Keratinocyte (primary cell): ENCODE measurements at places on chromosomes 12 and 14. TPM values are rescaled to one million over a fixed set of nuclear protein-coding genes. Genes with fewer than 3 reads are reported as not detected.
A peak's percentile ranks its signal among the peaks of the same experiment; 100 is the strongest.

GRCh38 chr12:92403210-92404175 lies 257.8 kb upstream of the BTG1 start:
- H3K4me3 ChIP-seq = no peak overlapping the region
- no peaks in the 10 kb centered on the region for H3K4me1 ChIP-seq
- no peaks in the 10 kb centered on the region for H3K36me3 ChIP-seq
- no peaks in the 10 kb centered on the region for H3K27me3 ChIP-seq
- DNase-seq = no peak
- H3K27ac ChIP-seq = no peak overlapping the region

DNA sequence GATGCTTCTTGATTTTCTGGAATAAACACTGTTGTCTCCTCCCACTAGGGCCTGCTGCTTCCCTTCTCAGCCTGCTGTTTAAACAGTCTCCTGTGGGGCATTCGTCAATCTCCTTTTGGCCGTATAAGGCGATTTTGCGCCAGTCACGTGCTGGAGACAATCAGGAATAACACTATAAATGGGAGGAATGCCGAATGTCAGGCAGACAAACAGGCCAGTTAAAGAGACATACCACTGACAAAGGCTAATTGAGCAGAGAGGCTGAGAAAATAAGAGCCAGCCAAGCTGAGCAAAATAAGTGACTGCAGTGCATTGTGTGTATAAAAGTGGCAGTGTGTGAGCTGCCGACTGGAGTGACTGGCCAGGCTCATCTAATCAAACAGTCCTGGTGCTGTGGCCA lies 23.3 kb downstream of the DMAC2L start:
- peaks cover 25% of the 10 kb centered on the region for H3K4me1 ChIP-seq
- no peak overlapping the region for H3K27ac ChIP-seq
- H3K36me3 ChIP-seq = peaks cover 2% of the 10 kb centered on the region
- H3K4me3 ChIP-seq = no peak overlapping the region

- peak; percentile 57 for DNase-seq
- H3K4me3 ChIP-seq = peak overlapping the region; percentile 38
- H3K27ac ChIP-seq = peak overlapping the region; percentile 48
- no peaks in the 10 kb centered on the region for H3K27me3 ChIP-seq
- H3K4me1 ChIP-seq = peaks cover 36% of the 10 kb centered on the region
Observed at GRCh38 chr14:60179431-60179869, 14.3 kb upstream of the DHRS7 start.

DNA sequence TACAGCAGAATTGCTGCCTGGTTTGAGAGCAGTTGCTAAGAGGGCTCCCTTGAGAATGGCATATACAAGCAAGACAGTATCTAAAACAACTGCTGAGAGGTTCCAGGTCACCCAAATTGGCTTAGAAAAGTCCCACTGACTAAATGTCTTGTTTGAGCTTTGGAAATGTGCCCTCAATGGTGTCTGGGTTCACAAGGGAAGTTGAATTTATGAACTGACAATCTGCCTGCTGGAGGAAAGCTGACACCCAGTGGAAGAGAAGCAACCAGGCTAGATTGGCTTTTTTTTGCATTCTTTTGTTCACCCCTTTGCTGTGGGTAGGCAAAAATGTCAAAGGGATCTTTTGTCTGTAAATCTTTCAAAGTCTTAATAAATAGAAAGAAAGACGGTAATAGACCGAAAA lies 44.6 kb upstream of the NPFF start:
- peaks cover 9% of the 10 kb centered on the region for H3K36me3 ChIP-seq
- no peaks in the 10 kb centered on the region for H3K27me3 ChIP-seq
- DNase-seq = no peak
- no peak overlapping the region for H3K4me3 ChIP-seq
- no peak overlapping the region for H3K27ac ChIP-seq
- H3K4me1 ChIP-seq = no peaks in the 10 kb centered on the region

- H3K27me3 ChIP-seq = no peaks in the 10 kb centered on the region
- H3K36me3 ChIP-seq = no peaks in the 10 kb centered on the region
- no peaks in the 10 kb centered on the region for H3K4me1 ChIP-seq
Observed at GRCh38 chr12:84375449-84376170, 537.0 kb downstream of the SLC6A15 start.

- peak overlapping the region; percentile 57 for H3K4me3 ChIP-seq
- H3K4me1 ChIP-seq = peaks cover 5% of the 10 kb centered on the region
- DNase-seq = no peak
Observed at GRCh38 chr14:58637040-58637390, 747 bp upstream of the DACT1 start.

DNA sequence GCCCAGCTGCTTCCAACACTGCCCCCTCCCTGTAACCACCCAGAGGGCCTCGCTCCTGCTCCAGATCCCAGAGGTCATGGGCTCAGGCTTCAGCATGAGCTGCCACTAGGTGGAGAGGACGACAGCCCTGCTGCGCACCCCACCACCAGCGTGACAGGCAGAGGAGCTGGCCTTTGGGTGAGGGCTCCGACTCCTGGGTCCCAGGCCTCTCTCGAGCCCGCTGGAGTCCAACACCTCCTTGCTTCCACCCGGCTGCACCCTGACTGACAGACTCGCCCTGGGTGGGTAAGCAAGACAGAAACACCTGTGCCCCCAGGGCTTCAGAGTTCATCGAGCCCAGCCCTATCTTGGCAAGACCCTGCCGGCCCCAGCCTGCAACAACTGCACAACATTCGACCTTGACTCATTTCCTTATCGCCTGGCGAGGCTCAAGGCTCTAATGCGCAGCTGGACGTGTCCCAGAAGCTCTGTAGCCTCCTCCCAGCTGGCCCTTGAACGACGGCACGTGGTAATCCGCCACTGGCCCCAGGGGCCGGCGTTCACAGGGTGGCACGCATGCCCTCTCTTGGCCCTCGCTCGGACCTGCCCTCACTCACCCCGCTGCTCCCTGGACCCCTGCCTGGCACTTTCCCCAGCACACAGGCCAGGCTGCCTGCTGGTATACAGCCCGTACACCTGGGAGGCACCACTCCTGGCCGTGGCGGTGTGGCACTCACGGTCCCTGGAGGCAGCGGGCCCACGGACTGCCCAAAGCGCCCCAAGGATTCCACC lies 28.0 kb downstream of the VPS37B start:
- peaks cover 49% of the 10 kb centered on the region for H3K36me3 ChIP-seq
- DNase-seq = peak; percentile 96
- H3K4me1 ChIP-seq = peaks cover 56% of the 10 kb centered on the region
- H3K4me3 ChIP-seq = peak overlapping the region; percentile 24
- no peaks in the 10 kb centered on the region for H3K27me3 ChIP-seq
- H3K27ac ChIP-seq = peak overlapping the region; percentile 79

DNA sequence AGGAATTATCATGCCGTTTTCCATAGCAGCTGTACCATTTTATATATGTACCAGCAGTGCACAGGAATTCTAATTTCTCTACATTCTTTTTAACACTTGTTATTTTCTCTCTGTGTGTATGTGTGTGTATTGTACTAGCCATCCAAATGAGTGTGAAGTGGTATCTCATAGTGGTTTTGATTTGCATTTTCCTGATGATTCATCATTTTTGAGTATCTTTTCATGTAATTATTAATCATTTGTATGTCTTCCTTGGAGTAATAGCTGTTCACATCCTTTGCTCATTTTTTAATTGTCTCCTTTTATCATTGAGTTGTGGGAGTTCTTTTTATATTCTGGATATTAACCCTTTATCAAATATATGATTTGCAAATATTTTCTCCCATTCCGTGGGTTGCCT lies 95.6 kb upstream of the MANSC4 start:
- no peaks in the 10 kb centered on the region for H3K36me3 ChIP-seq
- no peak overlapping the region for H3K4me3 ChIP-seq
- no peaks in the 10 kb centered on the region for H3K27me3 ChIP-seq
- no peaks in the 10 kb centered on the region for H3K4me1 ChIP-seq
- no peak for DNase-seq

GRCh38 chr14:59274991-59275391 lies 86.5 kb downstream of the DAAM1 start:
- no peaks in the 10 kb centered on the region for H3K27me3 ChIP-seq
- no peak overlapping the region for H3K4me3 ChIP-seq

DNA sequence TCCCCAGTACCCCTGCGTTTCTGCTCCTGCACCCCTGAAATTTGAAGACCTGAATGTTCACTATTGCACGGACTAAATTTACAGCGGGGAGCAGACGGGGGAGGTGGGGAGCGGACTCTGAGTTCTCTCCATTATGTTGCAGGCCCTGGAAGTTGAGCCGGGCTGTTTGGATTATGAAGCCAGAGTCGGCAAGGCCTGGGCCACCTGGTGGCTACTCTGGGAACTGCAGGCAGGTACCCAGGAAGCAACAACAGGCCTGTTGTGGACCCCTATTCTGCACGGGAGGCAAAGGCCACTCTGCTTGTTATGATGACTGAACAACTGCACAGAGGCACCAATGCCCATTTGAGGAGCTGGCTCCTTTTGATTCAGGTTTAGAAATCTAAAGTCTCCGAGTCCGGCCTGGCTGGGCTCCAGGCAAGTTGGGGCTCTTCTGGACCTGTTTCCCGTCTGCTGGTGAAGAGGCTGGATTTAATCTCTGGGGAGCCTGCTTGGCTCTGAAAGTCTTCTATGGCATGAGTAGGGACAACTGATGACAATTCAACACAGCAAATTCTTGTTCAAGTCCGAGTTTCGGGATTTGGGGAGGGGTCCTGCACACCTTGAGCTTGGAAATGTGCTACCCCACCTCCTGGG lies 34.1 kb upstream of the FAM181A start:
- H3K27ac ChIP-seq = no peak overlapping the region
- H3K4me1 ChIP-seq = no peaks in the 10 kb centered on the region
- no peak overlapping the region for H3K4me3 ChIP-seq
- H3K36me3 ChIP-seq = no peaks in the 10 kb centered on the region
- peak; percentile 9 for DNase-seq

- no peak overlapping the region for H3K27ac ChIP-seq
- no peaks in the 10 kb centered on the region for H3K36me3 ChIP-seq
- no peak overlapping the region for H3K4me3 ChIP-seq
- H3K4me1 ChIP-seq = no peaks in the 10 kb centered on the region
- H3K27me3 ChIP-seq = no peaks in the 10 kb centered on the region
Observed at GRCh38 chr12:89393551-89394121, 41.3 kb upstream of the DUSP6 start.

DNA sequence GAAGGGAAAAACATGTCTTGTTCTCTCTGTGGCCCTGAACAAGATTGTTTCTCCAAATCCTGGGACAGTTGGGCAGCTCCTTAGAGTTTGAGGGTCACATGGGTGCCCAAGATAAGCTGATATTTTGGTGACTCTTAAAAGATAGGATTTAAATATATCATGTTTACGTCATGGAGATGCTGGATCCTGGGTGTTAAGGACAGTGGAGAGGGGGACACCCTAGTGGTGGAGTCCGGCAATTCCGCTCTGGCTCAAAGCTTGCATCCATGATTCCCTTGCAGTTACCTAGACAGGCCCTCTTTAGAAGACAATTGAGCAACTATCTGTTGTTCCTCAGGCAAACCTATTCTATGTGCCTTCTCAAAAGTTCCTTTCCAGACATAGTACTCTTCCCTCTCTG lies 101.8 kb downstream of the CMKLR1 start:
- no peak for DNase-seq

DNA sequence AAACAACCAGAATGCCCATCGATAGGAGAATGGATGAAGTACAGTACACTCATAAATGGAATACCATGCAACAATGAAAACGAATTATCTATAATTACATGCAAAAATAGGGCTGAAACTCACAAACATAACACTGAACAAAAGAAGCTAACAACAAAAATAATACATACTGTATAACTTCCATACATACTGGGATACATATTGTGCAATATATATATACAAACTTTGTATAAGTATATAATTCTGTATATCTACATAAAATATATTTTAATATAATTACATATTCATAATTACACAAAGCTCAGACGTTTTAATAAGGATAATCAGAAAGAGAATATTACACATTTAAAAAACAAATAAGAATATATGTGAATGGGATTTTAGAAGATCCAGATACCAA lies 90.2 kb downstream of the CDK17 start:
- peaks cover 2% of the 10 kb centered on the region for H3K36me3 ChIP-seq
- peaks cover 8% of the 10 kb centered on the region for H3K4me1 ChIP-seq
- H3K4me3 ChIP-seq = no peak overlapping the region
- H3K27ac ChIP-seq = no peak overlapping the region

DNA sequence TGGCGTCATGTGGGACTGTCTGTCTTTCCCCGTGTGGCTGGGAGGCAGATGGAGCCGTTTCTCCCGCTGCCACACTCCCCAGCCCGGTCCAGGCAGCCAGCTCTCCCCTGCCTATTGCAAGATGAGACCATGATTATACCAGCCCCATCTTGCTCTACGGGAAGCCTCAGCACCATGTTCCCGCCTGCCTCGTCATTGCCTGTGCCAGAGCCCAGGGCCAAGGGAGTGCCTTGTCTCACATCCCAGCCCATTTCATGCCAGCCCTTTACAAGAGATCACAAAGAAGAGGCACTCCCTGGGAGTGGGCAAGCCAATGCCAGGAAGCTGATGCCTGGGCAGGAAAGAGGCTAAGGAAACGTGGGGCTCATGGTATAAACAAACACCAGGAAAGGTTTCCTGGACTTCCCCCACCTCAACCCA lies 23.9 kb downstream of the GPR68 start:
- H3K4me1 ChIP-seq = peaks cover 15% of the 10 kb centered on the region
- no peaks in the 10 kb centered on the region for H3K27me3 ChIP-seq
- no peak for DNase-seq
- H3K4me3 ChIP-seq = no peak overlapping the region
- H3K27ac ChIP-seq = no peak overlapping the region
- H3K36me3 ChIP-seq = no peaks in the 10 kb centered on the region

DNA sequence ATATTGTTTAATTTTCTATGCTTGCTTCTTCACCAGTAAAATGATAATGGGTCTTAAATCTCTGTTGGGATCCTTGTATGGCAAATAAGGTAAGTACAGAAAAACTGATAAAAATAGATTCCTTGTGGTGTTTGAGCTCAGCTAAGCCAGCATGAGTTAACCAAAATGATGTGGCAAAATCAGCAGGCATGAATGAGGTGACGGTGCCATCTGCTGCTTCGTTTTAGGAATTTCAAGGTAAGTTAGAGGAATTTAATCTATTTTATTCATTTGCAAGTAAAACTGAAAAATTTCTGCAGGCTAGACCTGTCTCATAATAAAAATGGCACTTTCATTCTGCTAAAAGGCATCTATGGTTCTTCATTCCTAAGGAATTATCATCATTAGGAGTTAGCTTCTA lies 10.0 kb upstream of the CLEC7A start:
- no peak for DNase-seq
- H3K36me3 ChIP-seq = no peaks in the 10 kb centered on the region
- no peaks in the 10 kb centered on the region for H3K4me1 ChIP-seq
- H3K4me3 ChIP-seq = no peak overlapping the region
- no peak overlapping the region for H3K27ac ChIP-seq
- no peaks in the 10 kb centered on the region for H3K27me3 ChIP-seq

- no peaks in the 10 kb centered on the region for H3K36me3 ChIP-seq
- peaks cover 33% of the 10 kb centered on the region for H3K4me1 ChIP-seq
- H3K27me3 ChIP-seq = peaks cover 9% of the 10 kb centered on the region
- H3K4me3 ChIP-seq = peak overlapping the region; percentile 13
Observed at GRCh38 chr12:132492522-132492921, 2.6 kb downstream of the FBRSL1 start.

GRCh38 chr12:30108666-30109065 lies 324.9 kb upstream of the TMTC1 start:
- H3K27ac ChIP-seq = no peak overlapping the region
- H3K36me3 ChIP-seq = no peaks in the 10 kb centered on the region
- DNase-seq = no peak
- H3K27me3 ChIP-seq = no peaks in the 10 kb centered on the region
- no peaks in the 10 kb centered on the region for H3K4me1 ChIP-seq
- H3K4me3 ChIP-seq = no peak overlapping the region

SLC25A47 gene
- not detected in 3 replicates for polyA plus RNA-seq

LBHD2 gene
- polyA plus RNA-seq = not detected in 3 replicates

SMIM10L1 gene
- polyA plus RNA-seq = 2.5 to 3.9 TPM (median 2.6 TPM) in 3 replicates

GPR84 gene
- polyA plus RNA-seq = 0.08 to 0.17 TPM (median 0.12 TPM) in 3 replicates

TROAP gene
- 1.7 to 14.1 TPM (median 12.7 TPM) in 3 replicates for polyA plus RNA-seq

CD63 gene
- 517 to 917 TPM (median 749 TPM) in 3 replicates for polyA plus RNA-seq

SVOP gene
- not detected in 3 replicates for polyA plus RNA-seq

NANOG gene
- 0.01 TPM in 2 of 3 replicates, not detected in the other for polyA plus RNA-seq

EPYC gene
- polyA plus RNA-seq = not detected in 3 replicates

CLEC2A gene
- 0.27 to 0.94 TPM (median 0.88 TPM) in 3 replicates for polyA plus RNA-seq

DBX2 gene
- polyA plus RNA-seq = not detected in 3 replicates

NR1H4 gene
- not detected in 3 replicates for polyA plus RNA-seq
